ENCODE measurements at places on chromosomes 11 and 22. TPM values are rescaled to one million over a fixed set of nuclear protein-coding genes. Genes with fewer than 3 reads are reported as not detected.

Gene ACTN3
- not detected for total RNA-seq

Gene TRIM29
- not detected for total RNA-seq

Gene EP300
- total RNA-seq: 77.4 TPM

Gene SELENOM
- 2.1 TPM for total RNA-seq

Gene VPREB1
- not detected for total RNA-seq

Gene THRSP
- not detected for total RNA-seq

All from activated naive CD4-positive, alpha-beta T cell treated with anti-CD3 and anti-CD28 coated beads, Interleukin-2, amount 10 ng/mL, durations not matched to agents 5 hours and 36 hours (primary cell).